ENCODE measurements at places on chromosomes 1 and 21.

- DNase-seq, result no peak
Observed at GRCh38 chr21:41852929-41853320, 26.2 kb downstream of the PRDM15 start.

DNA sequence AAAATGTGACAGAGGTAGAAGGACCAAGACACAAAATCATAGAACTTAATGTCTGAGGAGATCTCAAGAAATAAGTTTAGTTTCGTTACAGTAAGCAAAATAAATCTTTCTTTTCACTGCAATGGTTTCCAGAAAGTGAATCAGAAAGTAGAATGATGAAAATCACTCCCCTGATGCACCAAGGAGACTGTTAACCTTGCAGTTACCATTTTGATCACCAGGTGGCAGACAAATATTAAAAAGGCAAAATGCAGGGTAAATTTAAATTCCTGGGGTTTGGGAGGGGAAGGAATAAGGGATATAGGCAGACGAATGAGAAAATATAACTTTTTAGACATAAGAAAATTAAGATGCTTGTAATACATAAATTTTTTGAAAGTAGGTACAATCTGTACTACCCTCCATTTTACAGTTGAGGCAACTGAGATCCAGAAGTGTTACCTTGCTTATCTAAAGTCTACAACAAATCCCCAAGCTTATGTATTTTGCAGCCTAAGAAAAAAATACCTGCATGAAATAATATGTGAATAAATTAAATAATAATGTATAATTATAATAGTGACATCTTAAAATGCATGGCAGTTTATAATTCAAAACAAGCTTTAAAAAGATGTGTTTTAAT lies 253.2 kb downstream of the CRB1 start:
- DNase-seq, result no peak

- DNase-seq, result no peak
Observed at GRCh38 chr1:212242985-212243308, 42.3 kb upstream of the PPP2R5A start.

DNA sequence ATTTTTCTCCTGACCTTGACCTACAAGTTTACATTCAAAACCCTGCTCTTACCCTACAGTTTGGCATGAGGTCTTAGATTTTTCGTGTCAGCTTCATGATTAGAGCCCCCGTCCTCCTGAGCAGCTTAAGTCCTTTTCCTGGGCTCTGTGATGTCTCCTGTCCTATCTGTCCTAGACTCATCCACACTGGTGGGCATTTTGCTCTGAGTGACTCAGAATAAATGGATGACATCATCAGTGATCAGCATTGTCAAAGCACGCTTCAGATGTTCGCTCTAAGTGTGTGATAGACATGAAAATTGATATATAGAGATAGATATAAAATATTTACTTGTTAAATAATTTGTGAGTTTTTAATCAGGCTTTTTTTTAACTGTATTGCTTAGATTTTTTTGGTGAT lies 21.8 kb downstream of the RGS13 start:
- no peak for DNase-seq

GRCh38 chr1:192867180-192867579 lies 58.3 kb downstream of the RGS2 start:
- no peak for DNase-seq

GRCh38 chr21:32538147-32538792 lies 47.1 kb downstream of the TCP10L start:
- DNase-seq, result no peak

GRCh38 chr1:118084400-118084799 lies 100.6 kb downstream of the SPAG17 start:
- no peak for DNase-seq

- no peak for DNase-seq
Observed at GRCh38 chr1:201504179-201504631, 2.7 kb downstream of the CSRP1 start.

DNA sequence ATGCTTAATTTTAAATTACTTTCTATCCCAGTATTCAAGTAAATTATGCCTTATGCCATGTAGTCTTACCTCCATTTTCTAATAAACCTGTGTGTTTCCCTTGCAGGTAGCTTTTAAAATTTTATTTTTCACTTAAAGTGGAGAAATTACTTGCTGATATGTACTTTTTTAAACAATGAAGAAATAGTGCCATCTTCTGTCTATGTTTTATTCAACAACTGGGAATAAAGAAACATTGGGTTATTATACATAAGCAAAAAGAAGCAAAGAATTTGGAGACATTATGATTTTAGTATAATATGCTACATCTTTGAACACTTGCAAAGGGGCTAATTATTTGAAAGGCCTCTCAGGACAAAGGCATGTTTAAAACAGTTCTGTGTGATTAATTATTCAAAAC lies 1912.9 kb downstream of the MRPL39 start:
- DNase-seq, result no peak

DNA sequence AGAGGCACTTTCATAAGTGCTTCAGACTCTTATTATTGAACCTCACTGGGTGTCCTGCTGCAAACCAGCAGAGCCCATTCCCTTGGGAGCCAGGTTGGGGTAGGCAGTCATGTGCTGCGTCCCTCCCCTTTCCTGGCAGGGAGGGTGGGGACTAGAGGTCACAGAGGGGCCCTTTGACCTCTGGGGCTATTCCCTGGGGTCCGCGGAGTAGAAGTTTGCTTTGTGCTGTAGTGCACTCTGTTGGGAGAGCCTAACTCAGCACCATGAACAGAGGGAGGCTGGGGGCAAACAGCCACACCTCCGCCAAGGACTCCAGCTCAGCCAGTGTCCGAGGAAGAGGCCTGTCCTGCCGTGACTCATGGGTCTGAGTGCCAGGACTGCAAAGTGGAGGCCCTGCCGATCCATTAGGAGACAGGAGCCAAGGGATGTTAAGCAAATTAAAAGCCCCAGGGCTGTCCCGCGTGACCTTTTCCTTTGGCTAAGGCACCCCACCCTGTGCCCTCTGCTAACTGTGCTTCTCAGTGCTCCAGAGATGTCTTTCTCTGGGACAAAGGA lies 3.0 kb upstream of the IGSF21 start:
- DNase-seq, result no peak

Measured in NCI-H2171 (cell line).